Upper lobe of right lung (tissue), 1 donor: ENCODE measurements at places on chromosomes 1 and 21. TPM values are rescaled to one million over a fixed set of nuclear protein-coding genes. Genes with fewer than 3 reads are reported as not detected.

DNA sequence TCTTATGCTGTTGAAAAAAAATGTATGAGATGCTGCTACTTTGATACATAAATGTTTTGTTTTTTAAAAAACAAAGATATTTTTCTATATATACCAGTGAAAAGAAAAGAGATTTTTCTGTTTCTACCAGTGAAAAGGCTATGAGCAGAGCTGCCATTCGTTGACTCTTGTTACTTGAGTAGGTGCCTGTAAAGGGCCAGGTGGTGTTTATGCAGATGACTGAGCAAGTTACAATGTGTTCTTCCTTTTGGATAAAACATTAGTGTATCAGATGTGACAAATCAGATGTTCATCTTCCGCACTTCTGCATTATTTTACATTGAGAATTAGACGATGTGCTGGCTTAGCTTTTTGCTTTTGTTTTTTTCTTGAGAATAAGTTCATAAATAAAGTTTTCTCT lies 45.4 kb downstream of the BARHL2 start:
- no peaks in the 10 kb centered on the region for H3K36me3 ChIP-seq
- no peaks in the 10 kb centered on the region for H3K27me3 ChIP-seq
- H3K4me3 ChIP-seq = no peak overlapping the region
- no peak for DNase-seq

DNA sequence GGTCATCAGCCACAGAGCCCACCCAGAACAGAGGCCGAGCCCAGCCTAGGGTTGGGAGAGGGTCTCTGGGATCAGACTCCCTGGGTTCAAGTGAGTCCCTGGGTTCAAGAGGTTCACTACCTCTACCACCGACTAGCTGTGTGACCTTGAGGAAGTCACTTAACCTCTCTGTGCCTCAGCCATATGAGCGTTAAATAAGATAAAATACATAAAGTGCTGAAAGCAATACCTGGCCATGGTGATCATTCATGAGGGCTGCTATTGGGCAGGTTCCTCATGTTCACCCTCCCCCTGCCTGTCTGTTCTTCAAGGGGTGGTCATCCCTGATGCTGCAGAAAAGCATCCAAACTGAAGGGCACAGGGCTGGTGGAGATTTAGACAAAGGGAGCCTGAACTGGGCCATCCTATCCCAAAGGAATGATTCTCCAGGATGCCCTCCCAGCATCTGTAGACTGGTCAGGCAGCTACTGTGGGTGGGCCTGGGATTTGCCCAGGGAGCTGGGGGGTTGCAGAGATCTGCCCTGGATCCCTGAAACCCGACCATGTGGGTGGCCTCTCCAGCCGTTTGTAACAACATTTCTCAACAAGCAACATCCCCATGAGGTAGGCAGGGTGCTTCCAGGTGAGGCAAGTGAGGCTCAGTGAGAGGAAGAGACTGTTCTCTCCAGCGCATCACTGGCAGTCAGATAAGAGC lies 196.6 kb downstream of the MATN1 start:
- no peak overlapping the region for H3K27ac ChIP-seq
- H3K36me3 ChIP-seq = no peaks in the 10 kb centered on the region
- peaks cover 5% of the 10 kb centered on the region for H3K4me1 ChIP-seq
- DNase-seq = peak; percentile 13
- no peak overlapping the region for H3K4me3 ChIP-seq
- H3K27me3 ChIP-seq = peaks cover 4% of the 10 kb centered on the region

DNA sequence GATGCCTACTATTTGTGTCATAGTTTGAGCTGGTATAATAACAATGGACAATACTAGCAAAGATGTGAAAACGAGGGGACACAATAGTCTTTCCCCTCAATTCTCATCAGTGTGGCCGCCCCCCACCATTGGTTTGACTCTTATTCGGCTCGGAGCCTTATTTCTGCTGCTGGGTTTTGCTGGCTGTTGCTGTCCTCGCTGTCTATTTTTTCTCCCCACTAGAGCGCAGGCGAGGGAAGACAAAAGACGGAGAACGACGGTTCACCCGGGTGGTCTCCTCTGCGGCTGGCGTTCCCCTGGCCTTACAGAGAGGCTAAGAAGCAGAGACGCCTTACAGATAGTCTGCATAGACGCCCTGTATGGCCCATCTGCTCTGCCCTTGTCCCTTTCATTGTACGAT lies 19.4 kb downstream of the CLIC6 start:
- no peaks in the 10 kb centered on the region for H3K36me3 ChIP-seq
- H3K27ac ChIP-seq = no peak overlapping the region
- no peak overlapping the region for H3K4me3 ChIP-seq
- DNase-seq = no peak

GRCh38 chr21:38388203-38388602 lies 110.1 kb downstream of the ERG start:
- DNase-seq = no peak
- H3K36me3 ChIP-seq = no peaks in the 10 kb centered on the region
- no peak overlapping the region for H3K4me3 ChIP-seq
- no peak overlapping the region for H3K27ac ChIP-seq
- H3K27me3 ChIP-seq = no peaks in the 10 kb centered on the region
- H3K4me1 ChIP-seq = peaks cover 10% of the 10 kb centered on the region

DNA sequence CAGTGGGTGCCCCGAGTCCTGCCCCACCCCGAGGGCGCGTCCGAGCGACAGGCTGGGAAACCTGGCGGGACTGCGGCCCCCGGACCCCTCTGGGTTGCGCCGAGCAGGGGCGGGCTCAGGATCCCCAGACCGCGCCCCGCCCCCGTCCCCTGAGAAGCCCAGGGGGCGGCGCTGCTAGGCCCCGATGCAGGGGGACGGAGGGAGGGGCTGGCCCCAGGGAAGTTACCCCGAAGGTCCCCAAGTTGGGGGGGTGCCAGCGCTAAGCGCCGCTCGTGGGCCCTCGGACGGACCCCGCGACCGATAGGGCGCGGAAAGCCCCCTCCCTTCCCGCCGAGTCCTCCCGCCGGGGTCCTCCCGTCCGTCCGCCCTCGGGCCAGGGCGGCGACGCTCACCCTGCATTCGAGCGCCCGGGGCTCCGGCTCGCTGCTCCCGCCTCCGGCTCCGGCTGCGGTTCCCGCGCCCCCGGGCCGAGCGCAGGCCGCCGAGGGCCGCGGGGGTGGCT lies 414 bp downstream of the GPR153 start:
- no peaks in the 10 kb centered on the region for H3K36me3 ChIP-seq
- DNase-seq = no peak
- peak overlapping the region; percentile 55 for H3K27ac ChIP-seq
- peaks cover 4% of the 10 kb centered on the region for H3K27me3 ChIP-seq
- peaks cover 9% of the 10 kb centered on the region for H3K4me1 ChIP-seq

GRCh38 chr1:109884242-109884891 lies 26.3 kb upstream of the CSF1 start:
- no peak overlapping the region for H3K27ac ChIP-seq
- peaks cover 21% of the 10 kb centered on the region for H3K4me1 ChIP-seq
- no peaks in the 10 kb centered on the region for H3K36me3 ChIP-seq
- no peak overlapping the region for H3K4me3 ChIP-seq
- no peak for DNase-seq
- H3K27me3 ChIP-seq = no peaks in the 10 kb centered on the region

RAB3B gene
- total RNA-seq = not detected

CROCC gene
- 20.9 TPM for total RNA-seq

PLEKHN1 gene
- total RNA-seq = 2.1 TPM

SLC16A4 gene
- 15.9 TPM for total RNA-seq
